ENCODE measurements at places on chromosomes 5 and 9. TPM values are rescaled to one million over a fixed set of nuclear protein-coding genes. Genes with fewer than 3 reads are reported as not detected.

The ADCY2 gene
- under 0.01 TPM for total RNA-seq

GRCh38 chr5:178514851-178515418, 75.3 kb downstream of the COL23A1 start:
- no peak for DNase-seq

GRCh38 chr9:129884220-129885017, 49.2 kb downstream of the USP20 start:
- peak; percentile 86 for DNase-seq

DNA sequence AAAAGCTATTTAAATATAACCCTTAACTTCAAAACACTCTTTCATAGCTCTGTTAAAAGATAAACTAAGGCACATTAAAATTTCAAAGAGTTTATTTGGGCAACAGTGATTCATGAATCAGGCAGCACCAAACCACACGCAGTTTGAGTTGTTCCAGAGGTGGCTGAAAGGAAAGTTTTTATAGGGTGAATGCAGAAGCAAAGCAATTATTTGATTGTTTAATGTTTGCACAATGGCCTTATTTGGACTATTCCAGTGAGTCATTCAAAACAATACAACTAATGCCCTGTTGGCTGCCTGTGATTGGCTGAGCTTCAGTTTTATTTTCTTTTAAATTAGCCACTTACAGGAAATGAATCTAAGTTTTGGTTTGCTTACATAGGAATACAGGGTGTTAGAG, 125.3 kb downstream of the CEP120 start:
- DNase-seq: no peak

GRCh38 chr5:97998941-97999340, 774.5 kb upstream of the RGMB start:
- DNase-seq: peak; percentile 20

DNA sequence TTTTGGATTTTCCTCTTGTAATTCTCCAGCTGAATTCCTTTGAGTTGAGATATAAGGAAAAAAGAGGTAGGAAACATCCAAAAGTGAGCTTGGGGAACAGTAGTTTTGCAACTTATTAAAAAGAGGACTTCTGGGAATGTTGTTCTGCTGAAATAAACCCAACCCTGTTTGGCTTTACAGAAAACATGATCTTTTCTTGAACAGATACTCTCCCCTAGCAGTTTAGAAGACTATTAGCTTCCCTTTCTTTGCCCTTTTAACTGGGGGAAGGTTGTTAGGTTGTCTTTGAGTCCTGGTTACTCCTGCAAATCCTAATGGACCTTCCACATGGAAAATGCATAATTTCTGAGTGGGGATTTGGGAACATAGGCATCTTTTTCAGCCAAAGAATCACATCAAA, 168.7 kb upstream of the RPS23 start:
- no peak for DNase-seq

The TMEM232 gene
- 0.24 TPM for total RNA-seq

- DNase-seq: no peak
Measured at GRCh38 chr9:37922363-37923117, 18.6 kb upstream of the SLC25A51 start.

The ANGPTL2 gene
- 36.3 TPM for total RNA-seq

- DNase-seq: no peak
Measured at GRCh38 chr5:23332650-23333251, 174.7 kb upstream of the PRDM9 start.

GRCh38 chr9:38075272-38075671, 6.2 kb upstream of the SHB start:
- no peak for DNase-seq

GRCh38 chr5:7330256-7330655, 65.7 kb upstream of the ADCY2 start:
- no peak for DNase-seq

All from RPMI7951 (cell line).